ENCODE measurements at places on chromosomes 3 and 15.

DNA sequence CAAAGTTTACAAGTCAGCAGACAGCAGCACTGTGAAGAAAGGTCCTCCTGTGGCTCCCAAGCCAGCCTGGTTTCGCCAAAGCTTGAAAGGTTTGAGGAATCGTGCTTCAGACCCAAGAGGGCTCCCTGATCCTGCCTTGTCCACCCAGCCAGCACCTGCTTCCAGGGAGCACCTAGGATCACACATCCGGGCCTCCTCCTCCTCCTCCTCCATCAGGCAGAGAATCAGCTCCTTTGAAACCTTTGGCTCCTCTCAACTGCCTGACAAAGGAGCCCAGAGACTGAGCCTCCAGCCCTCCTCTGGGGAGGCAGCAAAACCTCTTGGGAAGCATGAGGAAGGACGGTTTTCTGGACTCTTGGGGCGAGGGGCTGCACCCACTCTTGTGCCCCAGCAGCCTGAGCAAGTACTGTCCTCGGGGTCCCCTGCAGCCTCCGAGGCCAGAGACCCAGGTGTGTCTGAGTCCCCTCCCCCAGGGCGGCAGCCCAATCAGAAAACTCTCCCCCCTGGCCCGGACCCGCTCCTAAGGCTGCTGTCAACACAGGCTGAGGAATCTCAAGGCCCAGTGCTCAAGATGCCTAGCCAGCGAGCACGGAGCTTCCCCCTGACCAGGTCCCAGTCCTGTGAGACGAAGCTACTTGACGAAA lies 24.2 kb downstream of the STARD5 start:
- no peak for DNase-seq

DNA sequence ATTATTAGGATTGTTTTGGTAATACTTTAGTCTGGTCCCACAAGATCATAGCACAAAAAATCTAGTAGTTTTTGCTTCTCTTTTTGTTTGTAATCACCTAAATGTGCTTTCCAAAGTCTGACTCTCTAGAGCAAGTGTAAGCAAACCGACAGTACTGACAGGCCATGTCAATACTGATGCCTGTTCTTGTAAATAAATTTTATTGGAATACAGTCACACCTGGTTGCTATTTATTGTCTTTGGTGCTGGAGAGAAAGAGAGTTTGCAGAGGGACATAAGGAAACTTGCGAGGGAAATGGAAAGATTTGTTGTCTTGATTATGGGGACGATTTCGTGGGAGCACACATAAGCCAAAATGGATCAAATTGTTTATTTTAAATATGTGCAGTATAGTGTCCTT lies 77.5 kb downstream of the NAALADL2 start:
- no peak for DNase-seq

GRCh38 chr3:185469542-185469941 lies 29.3 kb downstream of the TMEM41A start:
- no peak for DNase-seq

GRCh38 chr15:32119694-32120330 lies 89.5 kb downstream of the CHRNA7 start:
- no peak for DNase-seq

GRCh38 chr3:10744098-10744465 lies 71.9 kb upstream of the SLC6A11 start:
- DNase-seq, result peak; percentile 12

- DNase-seq, result no peak
Observed at GRCh38 chr3:16224325-16224724, 40.4 kb downstream of the DPH3 start.

DNA sequence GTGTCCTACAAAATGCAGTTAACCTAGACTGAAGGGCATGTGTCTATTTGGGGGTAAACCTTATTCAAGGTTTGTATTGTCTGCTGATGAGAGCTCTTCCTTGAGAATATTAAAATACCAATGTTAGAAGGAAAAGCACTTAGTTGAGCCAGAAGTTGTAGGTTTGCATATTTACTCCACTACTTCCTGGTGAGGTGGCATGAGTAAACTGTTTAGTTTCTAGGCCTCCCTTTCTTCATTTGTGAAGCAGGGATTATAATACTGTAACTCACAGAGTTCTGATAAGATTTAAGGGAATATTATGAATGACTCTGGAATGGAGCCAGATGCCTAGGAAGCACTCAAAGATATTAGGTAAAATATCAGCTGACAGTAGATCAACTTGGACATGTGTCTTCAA lies 46.7 kb downstream of the CD200R1L start:
- no peak for DNase-seq
